ENCODE measurements at places on chromosomes 3 and 15.

GRCh38 chr3:190746531-190746930, 116.0 kb downstream of the GMNC start:
- DNase-seq = no peak

DNA sequence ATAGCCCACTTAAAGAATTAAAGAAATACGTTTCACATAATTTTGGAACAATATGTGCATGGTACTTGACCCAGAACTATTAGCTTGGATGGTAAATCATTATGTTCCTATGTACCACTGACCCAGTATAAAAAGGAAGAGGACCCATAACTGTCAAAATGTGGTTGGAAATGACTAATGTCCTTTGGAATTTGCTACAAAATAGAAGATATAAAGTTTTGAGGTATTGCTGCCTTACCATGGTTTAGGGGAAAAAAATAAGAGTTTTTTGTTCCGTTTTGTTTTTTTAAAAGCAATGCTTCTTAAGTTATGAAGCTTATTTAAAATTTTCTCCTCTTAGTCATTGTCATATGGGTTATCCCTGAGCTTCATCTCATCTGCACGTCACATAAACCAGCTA, 15.8 kb upstream of the TFDP2 start:
- no peak for DNase-seq

GRCh38 chr15:39803016-39803415, 20.4 kb upstream of the FSIP1 start:
- DNase-seq = no peak

DNA sequence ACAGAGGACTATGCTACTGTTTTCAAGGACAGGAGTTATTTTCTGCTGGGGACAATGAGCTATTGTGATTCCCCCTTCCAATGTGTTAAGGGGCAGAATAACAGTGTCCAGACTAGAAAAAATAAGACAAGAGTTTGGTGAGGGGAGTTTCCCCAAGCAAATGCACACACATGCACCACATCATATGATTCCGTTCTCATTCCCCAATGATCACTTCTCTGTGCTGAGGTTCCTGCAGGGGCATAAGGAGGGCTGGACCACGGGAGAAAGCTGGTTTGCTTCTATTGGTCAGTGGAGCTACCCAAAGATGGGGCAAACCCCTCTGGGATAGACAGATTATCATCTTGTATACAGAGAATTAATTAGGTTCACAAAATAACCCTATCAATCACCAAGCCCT, 80.6 kb downstream of the RBPMS2 start:
- no peak for DNase-seq

DNA sequence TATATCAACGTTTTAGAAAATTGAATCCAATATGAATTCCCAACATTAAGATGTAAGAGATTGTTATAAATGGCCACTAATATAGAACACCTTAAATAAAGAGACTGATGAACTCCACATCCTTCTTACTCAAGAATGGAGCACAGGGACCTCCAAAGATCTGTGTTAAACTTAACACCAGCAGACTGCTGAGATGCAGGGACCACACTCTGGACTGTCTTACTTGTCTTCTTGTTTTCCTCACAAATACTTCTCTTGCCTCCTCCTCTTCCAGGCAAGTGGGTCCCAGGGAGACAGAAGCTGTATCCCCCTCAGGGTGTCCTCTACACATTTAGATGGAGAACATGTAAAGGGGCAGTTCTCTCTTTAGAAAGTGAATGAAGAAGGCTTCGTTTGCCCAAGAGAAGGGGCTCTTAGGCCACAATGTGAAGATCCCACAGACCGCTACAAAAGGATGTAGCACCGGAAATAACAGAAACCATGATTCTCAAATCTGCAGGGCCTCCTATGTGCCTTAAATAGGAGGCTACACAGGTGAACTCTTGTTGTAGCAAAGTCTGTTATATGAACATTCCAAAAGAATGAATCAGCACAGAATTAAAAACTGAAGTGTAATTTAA, 52.2 kb downstream of the SATB1 start:
- no peak for DNase-seq

DNA sequence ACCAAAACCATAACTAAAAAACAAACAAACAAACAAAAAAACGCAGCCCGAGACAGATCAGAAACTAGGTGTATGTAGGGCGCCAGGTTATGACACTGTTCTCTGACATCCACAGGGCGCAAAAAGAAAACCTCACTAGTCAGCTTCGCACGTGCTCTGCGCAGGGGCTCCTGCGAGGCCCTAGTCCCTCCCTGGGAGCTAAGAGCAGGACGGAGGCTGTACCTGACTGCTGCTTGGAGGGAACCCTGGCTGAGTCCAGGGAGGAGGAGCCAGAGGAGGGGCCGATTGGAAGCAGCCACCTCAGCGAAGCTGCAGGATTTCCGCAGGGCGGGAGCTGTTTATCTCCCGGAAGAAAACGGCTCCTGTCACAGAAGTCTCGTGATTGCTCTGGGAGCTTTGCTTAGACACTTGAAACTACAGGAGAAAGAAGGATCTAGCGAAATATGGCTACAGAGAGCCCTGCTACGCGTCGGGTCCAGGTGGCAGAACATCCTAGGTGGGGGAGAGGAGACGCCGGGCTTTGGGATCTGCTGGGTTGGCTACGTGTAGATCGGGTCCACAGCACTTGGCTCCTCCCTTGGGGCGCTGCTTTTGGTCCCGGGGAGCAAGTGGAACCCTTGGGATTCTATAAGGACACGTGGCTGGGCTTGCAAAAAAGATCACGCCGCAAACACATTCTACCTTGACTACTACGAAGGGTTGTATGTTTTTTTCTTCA, at the start of gene GALK2:
Gene GALK2, plus strand, starts transcription at position 368 of the 718 bp plus-strand sequence. Its CDS starts 76 bp downstream, at position 444.
- peak; percentile 45 for DNase-seq

- no peak for DNase-seq
Observed at GRCh38 chr15:58010983-58011382, 54.5 kb downstream of the ALDH1A2 start.

DNA sequence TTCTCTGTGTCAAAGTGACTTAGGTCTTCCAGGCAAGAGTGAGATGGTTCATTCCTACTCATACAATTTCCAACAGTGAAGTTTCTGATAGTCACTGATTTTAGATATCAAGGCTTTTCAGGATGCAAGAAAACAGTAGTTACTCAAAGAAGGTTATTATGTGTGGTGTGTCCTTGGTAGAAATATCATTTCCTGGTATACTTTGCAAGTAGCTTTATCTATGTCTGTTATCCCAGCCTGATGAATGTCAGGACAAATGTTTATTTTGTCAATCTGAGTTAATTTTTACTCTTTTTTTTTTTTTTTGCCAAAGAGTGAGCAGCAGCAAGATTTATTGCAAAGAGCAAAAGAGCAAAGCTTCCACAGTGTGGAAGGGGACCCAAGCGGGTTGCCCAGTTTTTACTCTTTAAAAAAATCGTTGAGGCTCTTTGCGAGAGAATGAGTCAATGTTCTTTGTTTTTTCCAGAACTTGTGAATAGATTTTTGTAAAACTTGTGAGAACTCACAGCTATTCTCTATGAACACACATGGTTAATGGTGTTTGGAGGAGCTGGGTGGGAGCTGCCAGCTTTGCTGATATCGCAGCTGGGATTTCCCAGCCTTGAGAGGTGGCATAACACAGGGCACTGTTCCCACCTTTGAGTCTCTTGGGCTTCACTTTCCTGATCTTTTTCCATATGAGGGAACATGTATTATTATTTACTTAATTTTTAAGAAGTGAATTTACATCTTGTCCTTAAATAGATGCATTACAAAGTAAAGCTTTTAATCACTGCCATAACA, 51.9 kb downstream of the SV2B start:
- no peak for DNase-seq

GRCh38 chr15:48001393-48002039, 119.3 kb upstream of the SLC24A5 start:
- DNase-seq = no peak

DNA sequence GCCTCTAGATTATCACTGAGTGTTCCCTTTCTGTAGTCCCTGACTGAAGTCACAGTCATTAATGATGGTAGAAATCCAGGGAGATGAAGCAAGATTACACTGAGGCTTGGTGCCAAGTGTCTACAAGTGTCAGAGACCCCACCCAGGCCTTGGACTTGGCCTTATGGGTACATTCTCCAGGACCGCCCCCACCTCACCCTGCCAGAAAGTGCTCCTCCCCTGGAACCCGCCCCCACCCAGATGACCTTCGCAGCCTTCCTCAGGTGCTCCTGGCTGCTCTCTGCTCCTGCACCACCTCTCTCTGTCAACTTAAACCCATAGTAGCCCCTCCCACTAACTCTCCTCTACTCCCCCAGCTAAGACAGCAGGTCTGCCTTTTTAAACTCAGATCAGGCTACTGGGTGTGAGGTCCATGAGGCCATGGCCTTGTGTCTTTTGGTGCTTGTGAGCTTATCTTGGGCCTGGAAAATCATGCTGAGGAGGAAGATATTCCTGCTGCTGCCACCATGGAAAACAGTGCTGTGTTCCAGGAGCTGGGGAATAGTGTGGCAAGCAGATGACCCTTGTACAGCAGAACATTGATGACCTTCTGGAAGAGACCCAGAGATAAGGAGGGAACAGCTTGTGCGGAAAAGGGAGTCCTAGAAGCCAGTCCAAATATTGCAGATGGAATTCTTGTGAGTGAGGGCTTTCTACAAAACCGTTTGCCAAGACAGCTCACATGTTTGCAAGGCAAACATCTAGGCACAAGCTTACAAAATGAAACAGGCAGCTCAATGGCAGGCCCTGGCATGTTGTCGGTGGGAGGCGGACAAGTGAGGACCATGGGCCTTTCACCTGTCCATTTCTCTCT, 40.3 kb upstream of the NDUFB4 start:
- no peak for DNase-seq

DNA sequence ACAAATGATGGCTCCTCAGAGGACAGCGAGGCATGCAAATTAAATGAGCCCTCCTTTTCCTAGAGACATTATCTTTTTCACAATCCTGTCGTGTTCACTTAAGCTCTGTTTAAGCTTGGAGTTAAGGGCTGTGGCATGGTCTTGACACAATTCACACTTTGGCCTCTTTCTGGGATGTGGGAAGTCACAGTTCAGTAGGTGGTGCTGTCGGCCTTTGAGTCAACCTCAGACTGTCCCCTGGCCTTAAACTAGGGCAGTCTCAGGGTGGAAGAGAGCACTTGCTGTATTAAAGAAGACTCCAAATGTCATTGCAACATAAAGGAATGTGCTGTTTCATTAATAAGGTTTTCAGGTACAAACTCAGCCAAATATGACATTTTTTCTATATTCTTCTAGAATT, 351.0 kb downstream of the MCTP2 start:
- peak; percentile 53 for DNase-seq

DNA sequence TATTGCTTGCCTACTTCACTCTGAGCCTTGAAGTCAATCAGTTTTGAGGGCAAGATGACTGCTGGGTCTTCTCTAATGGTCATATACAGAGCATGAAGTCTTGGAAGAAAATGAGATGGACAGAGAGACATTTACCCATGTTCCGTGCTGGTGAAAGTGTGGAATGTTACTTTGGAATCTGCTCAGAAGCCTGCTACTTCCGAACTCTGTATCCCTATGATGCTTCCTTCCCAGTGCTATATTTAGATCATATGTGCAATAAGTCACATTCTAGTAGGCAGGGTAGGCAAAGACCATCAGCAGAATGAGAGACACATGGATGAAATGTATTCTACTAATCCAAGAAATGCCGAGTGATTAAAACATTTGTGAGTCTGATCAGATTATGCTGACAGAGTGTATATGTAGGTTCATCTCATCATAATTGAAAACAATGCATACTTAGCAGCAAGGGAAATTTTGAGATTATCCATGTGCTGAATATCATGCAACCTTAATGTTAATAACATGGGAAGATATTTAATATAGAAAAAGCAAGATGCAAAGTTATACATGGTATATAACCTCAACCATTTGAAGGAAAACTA, 60.5 kb downstream of the RAB7A start:
- no peak for DNase-seq

GRCh38 chr3:194306109-194306686, 44.9 kb downstream of the CPN2 start:
- peak; percentile 48 for DNase-seq

- no peak for DNase-seq
Observed at GRCh38 chr15:66751579-66751978, 49.5 kb downstream of the SMAD6 start.

DNA sequence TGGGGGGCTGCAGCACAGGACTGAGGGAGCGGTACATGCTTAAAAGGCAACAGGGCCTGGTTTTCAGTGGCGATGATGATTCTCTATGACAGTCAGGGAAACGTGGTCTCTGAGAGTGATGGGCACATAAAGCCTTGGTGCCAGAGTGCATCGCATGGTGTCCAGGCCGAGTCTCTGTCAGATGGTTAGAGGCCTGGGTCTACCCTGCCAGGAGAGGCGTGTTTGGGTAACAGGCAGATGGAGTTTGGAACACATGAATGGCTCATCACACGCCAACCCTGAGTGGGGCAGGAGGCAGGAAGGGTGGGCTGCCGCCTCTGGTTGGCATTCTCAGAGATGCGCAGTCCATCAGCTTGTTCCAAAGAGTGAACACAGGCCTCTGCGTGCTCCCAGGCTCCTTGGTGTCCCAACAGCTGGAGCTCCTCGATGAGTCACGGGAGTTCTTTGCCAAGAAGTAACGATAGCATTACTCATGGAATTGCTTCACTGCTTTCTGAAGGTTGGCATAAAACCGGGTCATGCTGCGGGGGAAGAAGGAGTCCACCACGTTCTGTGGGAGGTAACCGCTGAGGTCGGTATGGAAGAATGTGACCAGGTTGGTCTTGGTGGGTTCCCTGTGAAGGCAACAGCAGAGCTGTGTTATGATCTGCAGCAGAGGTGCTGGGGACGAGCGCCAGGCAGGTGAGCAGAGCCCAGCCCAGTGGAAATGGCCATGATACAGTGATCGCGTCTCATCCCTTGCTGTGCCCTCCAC, 11.0 kb downstream of the STARD5 start:
- peak; percentile 49 for DNase-seq

- DNase-seq = no peak
Observed at GRCh38 chr15:100588638-100589242, 13.2 kb downstream of the LINS1 start.

GRCh38 chr3:195597848-195598247, 14.1 kb upstream of the APOD start:
- DNase-seq = no peak

DNA sequence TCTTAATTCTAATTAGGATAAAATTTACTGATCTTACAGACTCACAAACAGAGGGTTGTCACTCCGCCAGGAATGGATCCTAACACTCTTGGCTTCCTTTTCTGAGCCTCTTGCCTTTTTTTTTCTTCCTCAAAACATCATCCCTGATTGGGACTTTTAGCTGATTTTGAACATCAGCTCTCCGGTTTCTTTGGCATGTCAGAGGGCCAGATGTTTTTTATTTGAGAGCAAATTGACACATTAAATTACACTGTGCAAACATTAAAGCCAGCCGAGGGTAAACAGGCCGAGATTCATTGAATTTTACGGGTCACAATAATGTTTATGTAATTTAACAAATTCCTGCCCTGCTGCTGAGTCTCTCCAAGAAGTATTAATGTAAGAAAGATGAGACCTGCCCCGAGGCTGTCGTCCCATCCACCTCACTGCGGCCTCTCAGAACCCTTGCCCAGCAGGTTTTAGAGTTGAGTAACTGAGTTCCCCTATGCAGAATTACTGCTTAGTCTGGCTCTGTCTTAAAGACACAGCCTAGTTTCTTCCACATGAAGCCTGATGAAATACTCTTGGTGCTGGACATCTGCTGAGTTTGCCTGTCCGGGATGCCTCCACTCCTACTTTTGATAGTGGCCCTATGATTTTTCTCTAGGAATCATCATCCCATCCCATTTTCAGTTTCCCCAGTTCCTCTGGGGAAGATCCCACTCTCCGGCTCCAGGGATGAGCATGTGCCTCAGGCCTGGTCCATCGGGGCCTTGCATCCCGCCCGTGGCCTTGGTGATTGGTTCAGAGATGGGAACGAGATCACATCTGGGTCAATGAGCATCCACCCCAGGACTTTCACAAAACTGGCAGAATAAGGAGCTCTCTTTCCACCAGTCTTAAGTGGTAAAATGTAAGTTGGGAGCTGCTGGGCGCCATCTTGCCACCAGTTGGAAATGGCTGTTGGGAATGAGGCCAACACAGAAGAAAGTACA, 226.6 kb upstream of the TLE3 start:
- no peak for DNase-seq

Measured in pulmonary artery endothelial cell (primary cell).